ENCODE measurements at places on chromosomes 13 and 19.

- no peak for DNase-seq
Measured at GRCh38 chr13:89458456-89458855, 1787.3 kb downstream of the SLITRK5 start.

DNA sequence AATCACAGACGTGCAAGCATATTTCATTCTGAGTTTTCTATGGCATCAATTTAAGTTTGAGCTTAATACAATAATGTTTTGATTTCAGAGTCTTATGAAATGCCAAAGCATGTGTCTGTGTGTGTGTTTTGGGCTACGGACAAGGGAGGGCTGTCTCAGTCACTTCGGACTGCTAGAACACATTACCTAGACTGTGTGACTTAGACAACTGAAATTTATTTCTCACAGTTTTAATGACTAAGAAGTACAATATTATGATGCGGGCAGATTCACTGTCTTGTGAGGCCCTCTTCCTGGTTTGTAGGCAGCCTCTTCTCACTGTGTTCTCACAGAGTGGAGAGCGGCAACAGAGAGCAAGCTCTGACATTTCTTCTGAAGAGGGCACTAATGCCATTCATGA, 1202.0 kb downstream of the EFNB2 start:
- DNase-seq = no peak

GRCh38 chr13:91308299-91308698, 39.2 kb upstream of the MIR17HG start:
- no peak for DNase-seq

- peak; percentile 67 for DNase-seq
Measured at GRCh38 chr19:20999731-21000352, 20.6 kb upstream of the ZNF430 start.

- no peak for DNase-seq
Measured at GRCh38 chr13:113794086-113794485, 35.1 kb downstream of the TMEM255B start.

- no peak for DNase-seq
Measured at GRCh38 chr19:37362733-37363132, 8.2 kb upstream of the ZNF527 start.

DNA sequence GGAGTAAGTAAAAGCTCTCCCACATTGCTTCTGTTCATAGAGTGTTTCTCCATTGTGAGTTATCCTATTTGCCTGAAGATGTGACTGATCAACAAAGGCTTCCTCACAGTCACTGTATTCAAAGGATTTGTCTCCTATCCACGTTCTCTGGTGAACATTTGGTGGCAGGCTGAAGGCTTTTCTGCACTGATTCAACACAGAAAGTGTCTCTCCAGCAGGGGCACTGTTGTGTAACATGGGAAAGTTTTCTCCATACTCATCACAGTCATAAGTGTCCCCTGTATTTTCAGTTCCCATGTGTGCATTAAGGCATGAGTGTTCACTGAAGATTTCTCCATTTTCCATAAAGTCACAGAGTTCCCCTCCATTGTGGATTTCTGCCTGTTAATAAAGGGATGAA, 17.6 kb downstream of the ZNF121 start:
- DNase-seq = no peak

GRCh38 chr13:63288576-63288975, 1872.9 kb upstream of the PCDH20 start:
- DNase-seq = no peak

GRCh38 chr19:55485439-55486011, 537 bp downstream of the NAT14 start:
- no peak for DNase-seq

DNA sequence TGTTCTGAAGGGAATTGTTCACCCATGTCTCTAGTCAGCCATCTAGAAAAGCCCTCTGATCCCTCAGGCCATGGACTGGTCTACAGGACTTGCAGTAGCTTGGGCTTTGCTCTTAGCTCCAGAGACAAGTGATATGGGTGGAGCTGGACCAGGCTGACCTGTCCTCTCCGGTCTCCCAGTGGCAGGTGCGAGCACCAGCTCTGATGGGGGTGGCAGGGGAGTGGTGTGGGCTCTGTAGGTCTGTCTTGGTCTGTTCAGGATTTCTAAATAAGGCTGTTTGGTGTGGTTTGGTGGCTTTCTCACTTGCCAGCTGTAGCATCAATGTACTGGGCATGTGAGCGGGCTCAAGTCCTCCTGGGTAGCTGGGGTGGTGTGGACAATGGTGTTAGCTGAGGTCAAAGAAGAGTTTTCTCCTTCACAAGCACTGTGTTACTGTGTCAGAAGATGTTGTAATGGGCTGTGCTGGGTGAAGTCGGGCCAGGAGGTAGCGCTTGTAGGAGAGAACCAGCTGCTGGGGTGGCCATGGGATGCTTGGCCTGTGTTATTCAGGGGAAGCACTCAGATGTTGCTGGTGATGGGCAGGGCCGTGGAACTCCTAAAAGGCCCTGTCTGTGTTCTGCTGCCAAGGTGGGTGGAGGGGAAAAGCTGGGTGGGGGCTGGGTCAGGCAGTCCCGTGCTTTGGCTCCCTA, 16.9 kb downstream of the GPC6 start:
- DNase-seq = no peak

DNA sequence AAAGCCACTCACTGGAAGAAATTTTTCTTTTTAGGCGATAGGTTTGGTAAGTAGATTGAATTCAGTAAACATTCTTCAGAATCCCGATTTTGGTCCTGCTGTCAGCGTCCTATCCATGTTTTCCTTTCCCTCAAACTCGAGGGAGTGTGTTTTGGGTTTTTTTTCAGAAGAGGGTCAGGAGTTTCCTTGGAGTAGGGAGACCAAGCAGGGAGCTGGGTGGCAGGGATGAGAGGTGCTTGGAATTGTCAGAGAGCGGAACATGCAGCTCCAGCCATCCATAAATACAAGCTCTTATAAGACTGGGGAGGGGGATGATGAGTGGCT, 1.6 kb upstream of the PCDH8 start:
- no peak for DNase-seq

Data from stimulated activated CD4-positive, alpha-beta T cell treated with anti-CD3 and anti-CD28 coated beads, Interleukin-15, amount 100 ng/mL, for 1 hour (primary cell).